RWPE2 (cell line): ENCODE measurements at places on chromosomes 2 and 18.

DNA sequence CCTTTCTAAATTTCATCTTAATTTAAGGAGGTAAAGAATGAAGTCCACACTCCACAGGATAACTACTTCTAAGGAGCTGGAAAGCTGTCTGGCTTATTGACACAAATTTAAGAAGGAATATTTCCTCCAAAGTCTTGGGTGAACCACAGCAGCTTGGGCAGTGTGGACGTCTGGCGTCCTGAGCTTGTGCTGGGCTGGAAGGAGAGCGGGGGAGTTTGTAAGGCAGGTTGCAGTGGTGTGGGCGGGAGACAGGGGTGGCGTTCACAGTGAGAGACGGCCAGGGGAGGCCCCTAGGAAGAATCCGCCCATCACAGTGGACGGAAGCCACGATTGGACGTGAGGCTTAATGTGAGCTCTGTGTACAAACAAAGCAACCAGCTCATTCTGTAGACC, 25.7 kb downstream of the ADI1 start:
- DNase-seq = no peak

DNA sequence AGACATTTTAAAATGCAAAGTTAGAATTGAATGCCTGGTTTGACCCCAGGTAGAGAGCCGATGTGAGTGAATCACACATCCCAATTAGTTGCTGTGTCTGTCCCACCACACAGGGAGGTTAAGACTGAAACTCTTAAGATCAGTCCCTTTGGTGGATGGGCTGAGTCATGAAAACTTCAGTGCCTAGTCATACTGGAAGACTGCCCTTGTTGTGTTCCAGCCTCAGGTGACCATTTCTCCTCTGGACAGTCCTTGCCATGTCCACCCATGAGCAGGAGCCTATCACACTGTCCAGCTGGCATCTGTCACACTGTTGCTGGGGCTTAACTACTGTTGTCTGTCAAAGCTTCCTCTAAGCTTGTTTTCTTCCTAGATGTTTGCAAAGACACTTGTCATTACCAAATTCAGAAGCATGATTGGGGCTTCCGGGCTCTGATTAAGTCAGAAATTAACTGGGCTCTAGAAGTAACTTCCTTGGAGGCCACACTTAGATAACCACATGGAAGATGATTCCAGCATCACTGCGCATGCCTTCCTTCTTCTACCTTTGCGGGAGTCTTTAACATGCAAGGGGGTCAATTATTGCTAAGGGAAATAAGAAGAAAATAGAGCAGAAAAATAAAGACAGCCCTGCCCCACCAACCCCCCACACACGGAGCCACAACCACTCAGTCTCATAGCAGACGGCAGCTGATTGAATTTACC, 21.3 kb downstream of the CYRIA start:
- DNase-seq = no peak

DNA sequence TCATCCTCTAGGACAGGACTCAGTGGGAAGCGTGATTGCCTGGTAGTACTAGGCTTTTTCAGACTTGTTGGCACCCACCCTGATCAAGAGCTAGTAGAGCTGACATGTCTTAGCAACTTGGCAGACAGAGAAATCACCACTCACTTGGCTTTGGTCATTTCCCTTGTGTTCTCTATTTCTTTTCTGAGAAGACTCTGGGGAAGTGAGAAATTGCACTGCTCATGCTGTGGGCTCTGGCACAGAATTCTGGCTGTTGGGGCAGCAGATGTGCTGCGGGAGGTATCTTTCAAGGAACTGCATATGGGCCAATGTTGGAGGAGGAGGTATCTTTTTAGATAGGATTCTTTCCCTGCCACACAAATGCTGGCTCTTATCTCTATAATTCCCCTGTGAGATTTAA, 529.1 kb upstream of the MEX3C start:
- no peak for DNase-seq

GRCh38 chr2:8081130-8081529, 600.7 kb upstream of the ID2 start:
- no peak for DNase-seq

DNA sequence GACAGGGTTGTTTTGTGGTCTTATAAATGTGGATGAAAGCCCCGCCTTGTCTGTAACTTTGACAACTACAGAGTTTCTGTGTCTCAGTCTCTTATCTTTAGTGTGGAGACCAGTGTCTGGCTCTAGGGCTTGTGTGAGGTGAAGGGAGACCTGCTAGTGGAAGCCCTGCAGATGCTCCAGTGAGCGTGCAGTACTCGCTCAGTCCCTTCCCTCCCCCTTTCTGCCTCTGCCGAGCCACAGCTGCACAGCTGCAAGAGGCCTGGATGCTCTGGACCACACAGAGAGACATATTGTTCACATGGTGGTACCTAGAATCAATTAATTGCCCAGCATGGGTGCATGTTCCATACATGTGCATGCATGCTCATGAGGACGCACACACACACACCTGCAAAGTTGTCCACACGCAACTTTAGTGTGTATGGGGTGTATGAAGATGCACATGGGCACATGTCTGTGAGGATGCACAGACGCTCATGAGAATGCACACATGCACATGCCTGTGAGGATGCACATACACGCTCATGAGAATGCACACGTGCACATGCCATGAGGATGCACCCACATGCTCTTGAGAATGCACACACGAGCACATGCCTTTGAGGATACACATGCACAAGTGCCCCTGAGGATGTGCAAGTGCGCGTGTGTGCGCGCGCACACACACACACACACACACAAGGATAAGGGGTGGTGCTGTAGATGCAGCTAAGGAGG, 282.1 kb upstream of the HS6ST1 start:
- DNase-seq = no peak

- no peak for DNase-seq
Measured at GRCh38 chr18:35934891-35935290, 37.6 kb upstream of the RMP24 start.
